ENCODE measurements at places on chromosomes 4 and X.

DNA sequence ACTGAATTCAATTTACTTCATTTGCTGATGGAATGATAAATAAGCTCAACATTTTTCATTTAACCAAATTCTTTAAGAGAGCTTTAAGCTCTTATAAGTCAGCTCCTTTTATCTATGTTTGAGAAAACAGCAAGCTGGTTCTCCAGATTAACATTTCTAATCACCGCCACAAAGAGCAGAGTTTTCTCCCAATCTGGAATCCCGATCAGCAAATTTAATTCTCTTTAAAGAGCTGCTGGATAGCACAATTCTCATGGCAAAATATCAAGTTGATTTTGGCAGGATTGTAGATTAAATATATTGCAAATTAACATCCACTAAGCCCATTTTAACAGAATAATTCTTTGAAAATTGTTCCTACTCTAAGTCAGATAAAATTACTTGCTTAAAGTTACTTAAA is 48.8 kb downstream of the RPS6KA3 start:
- DNase-seq, result no peak

DNA sequence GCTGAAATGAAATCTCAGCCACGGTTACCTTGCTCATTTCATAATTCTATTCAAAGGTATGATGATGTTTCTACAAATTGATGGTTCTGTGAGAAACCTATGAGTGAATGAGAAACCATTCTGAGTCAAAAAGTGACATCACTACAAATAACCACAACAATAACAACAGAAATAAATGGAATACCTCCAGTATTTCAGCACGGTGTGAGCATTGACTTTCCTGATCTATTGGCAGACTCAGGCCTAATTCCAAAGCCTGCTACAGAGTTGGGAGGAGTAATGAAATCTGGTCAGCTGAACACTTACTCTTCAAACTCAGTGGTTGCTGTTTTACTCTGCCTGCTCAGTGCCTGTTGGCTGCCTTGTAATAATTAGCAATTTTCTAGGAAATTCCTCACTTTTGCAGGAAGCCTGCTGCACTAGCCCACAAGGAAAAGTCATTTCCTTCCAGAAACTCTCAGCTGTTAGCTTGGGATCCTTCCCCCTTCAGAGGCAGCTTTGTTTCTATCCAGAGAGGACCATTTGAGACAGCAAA is 18.8 kb upstream of the SYNPO2 start:
- no peak for DNase-seq

DNA sequence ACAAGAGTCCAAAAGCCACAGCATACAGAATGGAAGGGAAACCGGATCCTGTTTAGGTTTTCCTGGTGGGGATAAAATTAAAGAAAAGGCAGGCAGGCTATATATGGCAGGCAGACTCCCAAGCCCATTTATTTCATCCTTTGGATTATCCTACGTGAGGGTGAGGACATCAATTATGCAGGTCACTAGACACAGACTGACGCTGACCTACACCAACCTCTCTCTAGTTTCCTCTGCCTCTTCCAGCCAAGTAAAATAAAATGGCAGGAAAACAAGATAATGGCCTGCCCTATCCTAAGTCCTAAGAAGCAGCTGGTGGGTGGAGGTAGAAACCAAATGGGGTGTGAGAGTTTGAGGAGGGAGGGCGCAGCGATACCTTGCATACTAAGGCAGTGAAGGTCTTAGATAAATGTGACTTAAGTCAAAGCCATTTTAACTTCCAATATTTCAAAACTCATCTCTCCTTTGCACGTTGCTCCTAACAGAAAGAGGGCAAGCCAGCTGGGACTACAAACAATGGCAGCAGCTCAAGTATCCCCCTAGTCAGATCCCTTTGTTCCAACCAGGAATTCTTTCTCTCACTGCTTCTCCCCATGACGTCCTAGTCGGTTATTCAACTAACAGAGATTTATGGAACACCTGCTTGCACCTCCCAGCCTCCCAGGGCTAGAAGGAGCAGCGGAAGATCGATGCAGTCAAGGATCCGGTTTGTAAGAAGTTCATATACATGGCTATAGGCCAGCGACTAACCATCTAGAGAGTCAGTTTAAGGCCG is 72.8 kb downstream of the IRF2 start:
- no peak for DNase-seq

GRCh38 chr4:73762409-73762808 is 22.0 kb downstream of the CXCL8 start:
- no peak for DNase-seq

DNA sequence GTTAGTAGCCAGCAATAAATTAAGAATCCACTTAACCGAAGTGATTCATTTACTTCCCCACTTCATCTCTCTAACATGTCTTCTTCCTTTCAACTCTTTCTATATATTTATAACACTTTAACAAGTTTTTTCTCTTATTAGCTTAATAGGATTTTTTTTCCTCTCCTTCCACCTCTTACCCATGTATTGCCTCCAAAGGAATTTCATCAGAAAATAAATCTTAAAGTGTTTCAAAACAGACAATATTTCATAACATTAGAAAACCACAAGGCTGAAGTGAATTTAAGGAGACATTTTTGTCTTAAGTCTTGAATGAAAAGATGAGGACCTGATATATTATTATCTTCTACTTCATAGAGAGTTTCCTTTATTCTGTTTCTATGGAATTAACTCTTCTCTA is 101.5 kb downstream of the PDGFC start:
- no peak for DNase-seq

GRCh38 chr4:35644591-35644990 is 599.7 kb downstream of the ARAP2 start:
- no peak for DNase-seq

DNA sequence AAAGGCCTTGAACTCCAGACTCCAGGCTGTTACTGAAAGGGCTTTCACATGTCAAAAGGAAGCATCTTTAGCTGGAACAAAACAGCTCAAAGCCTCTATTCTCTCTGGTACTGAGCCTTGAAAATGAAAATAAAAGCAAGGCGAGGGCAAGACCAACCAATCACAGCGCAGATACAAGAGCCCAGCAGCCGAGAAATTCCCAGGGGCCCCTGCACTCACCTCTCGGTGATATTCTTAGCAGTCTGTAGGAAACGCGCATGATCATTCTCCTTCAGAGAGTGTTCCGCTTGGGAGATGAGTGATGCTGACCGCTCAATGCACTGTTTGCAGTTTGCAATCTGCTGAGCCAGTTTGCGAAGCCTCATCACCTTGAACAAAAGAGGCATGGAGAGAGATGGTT is 138.1 kb downstream of the MID1 start:
- no peak for DNase-seq

Measured in CD4-positive, CD25-positive, alpha-beta regulatory T cell (primary cell).